ENCODE measurements at places on chromosomes 4 and X. TPM values are rescaled to one million over a fixed set of nuclear protein-coding genes. Genes with fewer than 3 reads are reported as not detected.

Gene KIF4A
- total RNA-seq: 10.9 TPM

Gene P2RY10
- total RNA-seq: not detected

Gene C4orf50
- not detected for total RNA-seq

Gene USP27X
- total RNA-seq: 2.7 TPM

Gene GLUD2
- 2.0 TPM for total RNA-seq

Gene TLR7
- under 0.01 TPM for total RNA-seq

Gene PSAPL1
- not detected for total RNA-seq

Gene EFNB1
- 25.0 TPM for total RNA-seq

Gene OTC
- not detected for total RNA-seq

Gene IL3RA
- total RNA-seq: not detected

Gene NEUROG2
- total RNA-seq: not detected

Gene MAGEB1
- not detected for total RNA-seq

Gene DIPK2B
- total RNA-seq: 0.11 TPM

Gene PRR32
- not detected for total RNA-seq

Gene RPS6KA6
- total RNA-seq: 14.6 TPM

Gene SLC39A8
- 8.1 TPM for total RNA-seq

Gene DMP1
- total RNA-seq: not detected

Gene MTCP1
- 4.0 TPM for total RNA-seq

Gene MEPE
- not detected for total RNA-seq

Gene ARHGAP24
- 48.9 TPM for total RNA-seq

Gene SPON2
- 281 TPM for total RNA-seq

Gene C4orf51
- total RNA-seq: not detected

Gene GPR34
- not detected for total RNA-seq

Gene ZGRF1
- 26.7 TPM for total RNA-seq

Gene PDS5A
- total RNA-seq: 65.4 TPM

Gene CSAG2
- total RNA-seq: not detected

Gene BCLAF3
- total RNA-seq: 7.7 TPM

Gene SMIM43
- total RNA-seq: 0.89 TPM

Gene PAGE4
- not detected for total RNA-seq

Gene CPZ
- 0.66 TPM for total RNA-seq

Gene DDX53
- total RNA-seq: not detected

Gene TRPC3
- 1.7 TPM for total RNA-seq

Gene TRAM1L1
- total RNA-seq: 4.6 TPM

Gene PF4V1
- 0.33 TPM for total RNA-seq

Gene TRPC5OS
- not detected for total RNA-seq

Gene ANKRD50
- 29.0 TPM for total RNA-seq

Gene TBX22
- total RNA-seq: not detected

Gene LIN54
- 18.4 TPM for total RNA-seq

Gene RIPPLY1
- total RNA-seq: not detected

Gene PPP1R2C
- not detected for total RNA-seq

Gene DAPP1
- not detected for total RNA-seq

Gene NRK
- total RNA-seq: 0.37 TPM

Gene WNK3
- 0.87 TPM for total RNA-seq

Gene PAGE1
- not detected for total RNA-seq

Gene SUPT20HL2
- total RNA-seq: 0.22 TPM

Gene CSAG3
- not detected for total RNA-seq

Gene EXOC1L
- not detected for total RNA-seq

Gene FRG2
- not detected for total RNA-seq

Gene BRS3
- total RNA-seq: not detected

Gene PPP2R2C
- 1.4 TPM for total RNA-seq

Gene CD40LG
- total RNA-seq: not detected

Gene HTRA3
- 0.55 TPM for total RNA-seq

Gene PPARGC1A
- total RNA-seq: 0.37 TPM

Gene SLC6A14
- not detected for total RNA-seq

Gene CENPVL1
- total RNA-seq: not detected

Gene TLR3
- 1.8 TPM for total RNA-seq

Gene P2RY4
- not detected for total RNA-seq
